Forelimb muscle (tissue), 1 donor: ENCODE measurements at places on chromosomes 2 and 18. TPM values are rescaled to one million over a fixed set of nuclear protein-coding genes. Genes with fewer than 3 reads are reported as not detected.

ZSCAN30 gene
- 31.9 TPM for polyA plus RNA-seq

SATB2 gene
- 2.4 TPM for polyA plus RNA-seq

ACADL gene
- polyA plus RNA-seq: 9.6 TPM

ELMOD3 gene
- polyA plus RNA-seq: 15.5 TPM

RESP18 gene
- polyA plus RNA-seq: not detected

PTH2R gene
- 0.10 TPM for polyA plus RNA-seq

SULT6B1 gene
- polyA plus RNA-seq: not detected

ARHGAP25 gene
- 2.6 TPM for polyA plus RNA-seq

IFIH1 gene
- polyA plus RNA-seq: 2.3 TPM

ATP6V1C2 gene
- 3.3 TPM for polyA plus RNA-seq

LRRTM1 gene
- polyA plus RNA-seq: 0.34 TPM

SCN9A gene
- polyA plus RNA-seq: 3.5 TPM

PRSS56 gene
- 3.4 TPM for polyA plus RNA-seq

PUS10 gene
- 4.1 TPM for polyA plus RNA-seq

SERPINB3 gene
- polyA plus RNA-seq: not detected

PLCL1 gene
- polyA plus RNA-seq: 14.3 TPM

KCMF1 gene
- 43.9 TPM for polyA plus RNA-seq

ANTXR1 gene
- polyA plus RNA-seq: 123 TPM

APCDD1 gene
- 11.3 TPM for polyA plus RNA-seq

FAHD2A gene
- polyA plus RNA-seq: 20.3 TPM
